CD4-positive, alpha-beta T cell treated with Interleukin-15 for 1 hour (primary cell): ENCODE measurements at places on chromosomes 7 and 10.

DNA sequence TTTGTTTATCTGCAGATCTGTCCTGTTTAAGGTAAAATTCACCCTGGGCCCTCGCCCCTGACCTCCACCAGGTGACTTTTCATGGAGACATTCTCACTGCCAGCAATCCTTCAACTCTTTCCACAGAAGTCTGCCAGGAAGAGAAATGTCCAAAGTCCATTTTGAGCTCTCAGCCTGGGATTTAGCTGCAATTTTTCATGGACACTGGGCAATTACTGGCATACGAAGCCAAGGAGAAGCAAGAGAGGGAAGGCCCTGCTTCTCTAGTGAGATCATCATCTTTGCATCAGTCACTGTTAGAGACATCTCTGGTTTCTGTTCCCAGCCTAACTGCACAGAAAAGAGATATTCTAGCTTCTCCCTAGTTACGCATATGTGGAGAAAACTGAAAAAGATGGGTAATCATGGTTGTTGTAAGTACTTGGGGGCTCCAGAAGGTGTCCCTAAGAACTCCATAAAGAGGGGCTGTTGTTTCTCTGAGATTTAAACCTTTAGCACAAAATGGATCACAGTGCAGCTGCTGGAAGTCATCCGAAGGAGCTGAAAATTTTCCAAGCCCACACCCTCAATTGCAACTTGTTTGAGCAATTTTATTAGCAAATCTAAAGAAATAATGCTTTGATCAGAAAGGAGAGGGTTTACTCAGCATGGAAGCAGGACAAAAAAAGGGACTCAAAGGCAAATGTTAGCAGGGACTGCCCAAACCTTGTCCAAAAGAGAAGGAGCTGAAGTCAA, 168.9 kb downstream of the SNX10 start:
- DNase-seq, result no peak

- DNase-seq, result no peak
Measured at GRCh38 chr10:82310839-82311238, 435.8 kb downstream of the NRG3 start.

DNA sequence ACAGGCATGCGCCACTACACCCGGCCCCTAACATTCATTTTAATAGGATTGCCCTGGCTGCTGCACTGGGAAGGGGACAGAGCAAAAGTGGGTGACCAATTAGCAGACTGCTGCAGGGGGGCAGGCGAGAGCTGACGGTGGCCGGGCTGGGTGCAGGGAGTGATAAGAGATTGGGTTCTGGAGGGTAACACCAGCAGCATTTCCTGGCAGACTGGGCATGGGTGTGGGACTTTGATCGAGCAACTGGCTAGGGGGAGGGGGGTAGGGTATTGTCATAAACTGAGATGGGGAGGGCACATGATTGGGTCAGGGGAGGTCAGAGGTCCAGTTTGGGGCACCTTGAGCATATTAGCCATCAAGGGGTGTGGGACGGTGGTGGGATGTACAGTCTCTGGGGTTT, 20.2 kb upstream of the AMZ1 start:
- DNase-seq, result no peak

- DNase-seq, result no peak
Measured at GRCh38 chr7:79692015-79692414, 238.5 kb upstream of the MAGI2 start.
